ENCODE measurements at places on chromosomes 16 and 17.

DNA sequence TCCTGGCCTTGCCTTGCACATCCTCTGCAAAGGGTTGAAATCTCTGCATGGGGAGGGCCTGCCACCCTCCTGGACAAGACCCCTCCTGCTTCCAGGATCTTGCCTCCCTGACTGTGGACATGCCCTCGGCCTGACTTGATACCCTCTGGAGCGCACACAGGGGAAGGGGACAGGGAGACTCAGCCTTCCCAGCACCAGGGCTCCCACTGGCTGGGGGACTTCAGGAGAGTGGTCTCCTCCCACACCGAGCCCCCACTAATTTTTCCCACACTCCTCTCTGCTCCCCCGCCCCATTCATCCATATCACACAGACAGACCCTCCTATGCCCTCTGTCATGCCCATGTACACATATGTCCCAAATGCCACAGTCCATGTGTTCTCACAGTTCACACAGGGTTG lies 14.3 kb downstream of the SGCA start:
- no peak for DNase-seq

DNA sequence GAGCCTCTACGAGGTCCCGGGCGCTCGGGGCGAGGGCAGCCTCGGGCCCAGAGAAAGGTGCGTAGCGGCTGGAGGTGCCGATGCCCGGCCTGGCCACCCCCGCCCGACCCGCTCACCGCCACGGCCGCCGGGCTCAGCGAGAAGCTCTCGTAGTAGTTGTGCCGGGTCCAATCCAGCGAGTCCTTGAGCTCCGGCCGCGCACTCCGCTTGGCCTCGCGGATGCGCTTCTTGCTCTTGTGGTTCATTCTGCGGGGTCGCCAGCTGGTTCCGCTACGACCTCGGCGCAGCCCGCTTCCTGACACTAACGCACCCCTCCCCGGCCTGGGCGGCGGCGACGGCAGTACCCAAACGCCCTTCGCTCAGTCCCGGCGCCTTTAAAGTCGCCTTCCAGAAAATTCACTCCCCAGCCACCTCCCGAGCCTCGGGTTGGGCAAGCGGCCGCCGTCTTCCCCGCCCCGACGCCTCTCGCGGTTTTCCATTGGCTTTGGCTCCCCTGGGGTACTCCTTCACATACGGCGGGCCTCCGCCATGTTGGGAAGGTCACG lies at the start of gene JMJD6:
Gene JMJD6 (minus strand): TSS at position 376 of the 545 bp plus-strand sequence. CDS start 131 bp downstream, at position 245.
- peak; percentile 88 for DNase-seq

- no peak for DNase-seq
Observed at GRCh38 chr16:740459-740763, 386 bp downstream of the CIAO3 start.

GRCh38 chr17:28381141-28381825 lies 9.8 kb downstream of the SARM1 start:
- DNase-seq, result no peak

DNA sequence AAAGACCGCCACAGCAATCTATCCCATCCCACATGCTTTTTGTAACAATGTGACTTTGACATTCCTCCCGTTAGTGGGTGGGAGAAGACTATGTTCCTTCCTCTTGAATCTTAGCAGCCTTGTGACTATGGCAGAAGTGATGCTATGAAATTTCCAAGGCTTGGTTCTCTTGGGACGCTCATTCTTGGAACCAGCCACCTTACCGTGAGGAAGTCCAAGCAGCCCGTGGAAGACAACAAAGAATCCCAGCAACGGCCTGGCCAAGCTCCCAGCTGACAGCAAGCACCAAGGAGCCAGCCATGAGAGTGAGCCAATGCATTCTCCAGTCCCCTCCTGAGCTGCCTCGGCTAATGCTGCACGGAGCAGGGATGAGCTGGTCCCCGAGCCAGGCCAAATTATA lies 62.3 kb downstream of the VPS53 start:
- DNase-seq, result no peak

- no peak for DNase-seq
Observed at GRCh38 chr17:63435681-63436522, 10.2 kb downstream of the CYB561 start.

DNA sequence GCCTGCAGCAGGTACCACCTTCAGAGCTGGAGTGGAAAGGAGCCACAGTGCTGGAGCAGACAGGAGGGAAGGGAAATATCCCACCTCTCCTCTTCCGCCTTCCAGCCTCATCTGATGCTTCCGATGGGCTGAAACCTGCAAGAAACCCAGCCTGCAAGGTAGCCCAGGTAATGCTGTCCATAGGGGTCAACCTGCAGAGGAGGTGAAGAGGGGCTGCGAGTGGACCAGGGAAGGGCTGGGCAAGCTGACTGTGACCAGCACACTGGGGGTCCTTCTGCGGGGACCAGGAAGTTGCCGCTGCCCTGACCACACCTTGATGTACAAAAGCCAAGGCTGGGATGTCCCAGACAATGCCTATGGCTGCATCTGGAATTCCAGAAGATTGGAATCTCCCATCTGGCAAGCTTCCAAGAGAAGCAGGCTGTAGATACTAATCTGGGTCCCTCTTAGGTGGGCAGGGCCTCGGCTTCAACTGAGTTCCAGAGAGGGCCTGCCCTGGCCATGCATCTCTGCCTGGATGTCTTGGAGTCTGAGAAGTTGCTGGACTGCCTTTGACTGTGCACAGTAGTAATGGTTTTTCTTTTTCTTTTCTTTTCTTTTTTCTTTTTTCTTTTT lies 5.8 kb downstream of the FOXL1 start:
- no peak for DNase-seq

GRCh38 chr17:3754458-3755334 lies 31.0 kb downstream of the HASPIN start:
- DNase-seq, result peak; percentile 63

- DNase-seq, result no peak
Observed at GRCh38 chr17:43010667-43011308, 4.2 kb downstream of the IFI35 start.

DNA sequence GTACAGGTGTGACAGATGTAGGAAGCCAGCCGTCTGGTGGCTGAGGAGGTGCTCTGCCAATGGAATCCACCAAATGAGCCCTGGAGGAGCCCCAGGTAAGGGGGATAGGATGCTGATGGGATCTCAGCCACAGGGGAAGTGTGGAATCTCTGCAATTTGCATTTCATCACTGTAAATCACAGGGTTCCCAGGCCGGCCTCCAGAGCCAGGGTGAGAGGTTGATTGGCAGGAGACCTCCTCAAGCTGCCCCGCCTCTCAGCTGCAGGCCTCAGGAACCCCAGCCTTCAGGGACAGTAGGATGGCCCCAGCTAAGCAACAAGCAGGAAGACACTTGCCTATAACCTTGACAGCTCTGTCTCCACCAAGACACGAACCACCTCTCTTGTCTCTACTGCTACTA lies 39.4 kb downstream of the RTN4RL1 start:
- no peak for DNase-seq

GRCh38 chr17:80252871-80253270 lies 7.8 kb upstream of the RNF213 start:
- peak; percentile 73 for DNase-seq

GRCh38 chr16:12078405-12079280 lies 102.1 kb downstream of the SNX29 start:
- no peak for DNase-seq

GRCh38 chr17:55540414-55541091 lies 29.3 kb upstream of the SMIM36 start:
- no peak for DNase-seq

GRCh38 chr16:49490321-49490705 lies 116.7 kb downstream of the C16orf78 start:
- no peak for DNase-seq

GRCh38 chr16:84369938-84370627 lies 1.7 kb downstream of the ATP2C2 start:
- no peak for DNase-seq

- DNase-seq, result no peak
Observed at GRCh38 chr17:6986676-6987075, 9.2 kb upstream of the ALOX12 start.

- DNase-seq, result no peak
Observed at GRCh38 chr17:6232732-6233101, 162.5 kb downstream of the WSCD1 start.

GRCh38 chr17:41589301-41589700 lies 2.6 kb upstream of the KRT14 start:
- DNase-seq, result no peak

DNA sequence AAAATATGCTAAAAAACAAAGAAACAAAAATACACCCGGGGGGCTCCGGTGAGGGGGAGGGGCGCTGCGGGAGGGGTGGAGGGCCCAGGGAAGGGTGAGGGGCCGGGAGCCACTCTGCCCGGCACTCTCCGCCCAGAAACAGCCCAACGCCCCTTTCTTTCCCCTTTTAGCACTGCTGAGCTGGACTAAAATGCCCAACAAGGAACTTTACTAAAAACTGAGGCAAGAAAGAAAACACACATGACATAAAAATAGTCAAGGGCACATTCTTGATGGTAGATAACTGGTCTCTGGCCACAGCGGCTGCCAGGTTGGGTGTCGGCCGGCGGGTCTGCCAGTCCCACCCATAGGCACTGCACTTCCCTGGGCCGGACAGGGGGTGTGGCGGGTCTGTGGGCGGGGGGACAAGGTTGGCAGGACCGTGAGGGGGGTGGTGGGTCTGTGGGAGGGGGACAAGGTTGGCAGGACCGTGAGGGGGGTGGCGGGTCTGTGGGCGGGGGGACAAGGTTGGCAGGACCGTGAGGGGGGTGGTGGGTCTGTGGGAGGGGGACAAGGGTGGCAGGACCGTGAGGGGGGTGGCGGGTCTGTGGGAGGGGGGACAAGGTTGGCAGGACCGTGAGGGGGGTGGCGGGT lies 20.9 kb downstream of the METRNL start:
- DNase-seq, result no peak

DNA sequence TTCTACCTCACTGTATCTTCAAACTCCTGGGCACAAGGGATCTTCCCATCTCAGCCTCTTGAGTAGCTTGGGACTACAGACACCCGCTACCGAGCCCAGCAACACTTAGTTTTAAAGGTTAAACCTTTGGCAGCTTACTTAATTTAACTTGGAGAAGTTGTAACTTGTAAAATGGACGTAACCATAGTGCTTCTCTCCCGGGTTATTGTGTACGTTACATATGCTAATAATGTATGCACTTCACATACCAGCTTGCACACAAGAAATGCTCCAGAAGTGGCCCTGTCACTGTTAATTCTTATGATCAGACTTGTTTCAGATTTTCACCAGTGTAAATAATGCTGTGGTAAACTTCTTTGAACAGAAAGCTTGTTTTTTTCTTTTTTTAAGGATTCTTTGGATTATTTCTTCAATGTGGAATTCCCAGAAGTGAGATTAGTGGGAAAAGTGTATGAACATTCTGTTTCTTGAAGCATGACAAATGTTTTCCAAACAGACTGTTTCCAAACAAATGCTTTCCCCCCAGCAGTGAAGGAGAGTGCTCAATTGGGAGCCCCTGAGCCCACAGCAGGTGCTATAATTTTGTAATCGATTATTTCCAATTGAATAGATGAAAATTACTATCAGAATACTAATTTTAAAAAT lies 61.5 kb downstream of the EPN2 start:
- DNase-seq, result no peak

DNA sequence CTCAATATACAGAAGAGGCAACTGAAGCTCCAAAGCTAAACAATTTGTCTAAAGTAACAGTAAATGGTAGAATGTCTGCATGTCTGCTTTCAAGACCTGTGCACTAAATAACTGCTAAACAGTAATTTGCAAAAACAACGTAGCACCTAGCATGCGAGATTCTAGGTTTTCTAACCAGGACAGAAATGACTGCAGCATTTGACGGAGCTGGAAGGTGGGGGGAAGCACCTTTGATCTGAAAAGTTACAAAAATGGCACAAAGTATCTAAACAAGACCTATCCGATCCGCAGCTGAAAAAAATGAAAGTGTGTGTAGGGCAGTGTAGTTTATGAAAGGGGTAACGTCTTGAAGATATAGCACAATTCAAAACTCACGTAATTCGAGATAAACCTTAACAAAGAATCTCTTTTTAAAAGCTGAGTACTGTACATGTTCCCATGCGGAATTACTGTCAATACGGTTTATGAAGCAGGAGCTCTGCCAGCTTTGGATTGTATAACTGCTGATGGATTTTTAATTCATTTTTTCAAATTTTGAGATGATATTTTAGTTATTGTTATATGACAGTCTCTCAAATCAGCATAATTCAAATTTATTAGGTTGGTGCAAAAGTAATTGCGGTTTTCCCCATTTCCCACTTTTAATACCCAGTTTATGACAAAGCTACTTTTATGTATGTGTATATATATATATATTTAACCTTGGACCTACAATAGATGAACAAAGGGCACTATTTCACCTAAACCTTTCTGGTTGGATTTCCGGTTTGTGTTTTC lies 1.2 kb upstream of the WIPI1 start:
- DNase-seq, result no peak

DNA sequence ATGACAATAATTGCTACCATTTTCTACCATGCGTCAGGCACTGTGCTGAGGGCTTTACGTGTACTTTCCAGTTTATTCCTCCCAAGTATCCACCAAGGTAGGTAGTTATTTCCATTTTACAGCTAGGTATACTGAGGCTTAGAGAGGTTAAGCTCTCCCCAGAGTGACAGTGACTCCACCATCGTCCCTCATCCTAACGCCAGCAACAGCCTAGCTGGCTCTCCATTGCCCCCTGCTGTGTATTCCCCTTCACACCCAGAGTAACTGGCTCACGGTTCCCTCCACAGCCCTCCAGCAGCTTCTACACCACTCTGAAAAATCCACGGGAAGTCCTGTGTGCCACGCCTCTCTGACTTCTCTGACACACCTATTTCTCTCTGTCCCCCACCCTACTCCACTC lies 7.1 kb upstream of the ASGR1 start:
- DNase-seq, result no peak

DNA sequence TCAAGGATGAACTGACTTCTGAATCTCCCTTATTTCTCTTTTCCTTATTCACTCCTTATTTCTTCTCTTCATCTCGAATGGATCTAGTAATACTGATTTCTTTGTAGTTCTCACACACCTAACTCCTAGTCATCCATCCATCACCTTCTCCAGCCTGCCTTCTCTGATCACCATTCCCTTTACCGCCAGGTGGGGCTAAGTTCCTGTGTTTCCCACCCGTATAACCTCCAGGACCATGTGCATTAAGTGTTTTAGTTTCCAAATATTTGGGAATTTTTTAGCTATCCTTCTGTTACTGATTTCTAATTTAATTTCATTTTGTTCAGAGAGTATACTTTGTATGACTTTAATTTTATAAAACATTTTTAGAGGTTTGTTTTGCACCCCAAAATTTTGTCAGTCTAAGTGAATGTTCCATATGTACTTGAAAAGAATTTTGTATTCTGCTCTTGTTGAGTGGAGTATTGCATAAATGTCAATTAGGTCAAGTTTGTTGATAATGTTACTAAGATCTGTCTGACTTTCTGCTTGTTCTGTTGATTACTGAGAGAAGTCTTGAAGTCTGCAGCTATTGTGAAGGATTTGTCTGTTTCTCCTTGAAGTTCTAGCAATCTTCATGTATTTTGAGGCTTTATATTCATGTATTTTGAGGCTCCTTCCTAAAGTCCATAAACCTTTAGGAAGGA lies 8.8 kb downstream of the BPTF start:
- DNase-seq, result no peak

DNA sequence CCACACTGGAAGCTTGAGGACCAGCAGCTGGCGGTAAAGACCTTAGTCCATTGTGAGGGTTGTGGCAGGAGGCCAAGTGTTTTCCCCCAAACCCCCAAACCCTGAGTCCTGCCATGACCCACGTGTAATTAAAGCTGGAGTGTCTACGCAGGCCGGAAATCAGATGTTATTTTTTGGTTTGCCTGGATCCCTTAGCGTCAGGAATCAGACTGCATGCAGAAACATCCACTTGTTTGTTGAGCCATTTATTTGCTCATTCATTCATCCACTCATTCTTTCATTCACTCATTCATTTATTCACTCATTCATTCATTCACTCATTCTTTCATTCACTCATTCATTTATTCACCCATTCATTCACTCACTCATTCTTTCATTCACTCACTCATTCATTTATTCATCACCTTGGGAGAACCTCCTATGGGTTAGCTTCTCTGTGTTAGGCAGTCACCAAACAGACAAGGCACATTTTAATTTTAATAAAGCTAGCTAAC lies 313.1 kb downstream of the MAF start:
- DNase-seq, result no peak
